ENCODE measurements at places on chromosomes 13 and 19. TPM values are rescaled to one million over a fixed set of nuclear protein-coding genes. Genes with fewer than 3 reads are reported as not detected.

GRCh38 chr19:11735375-11735774 is 3.4 kb downstream of the ZNF823 start:
- no peak for DNase-seq

GRCh38 chr19:49801966-49802661 is 11.0 kb downstream of the FUZ start:
- DNase-seq: peak; percentile 74

- DNase-seq: no peak
These were observed 77.9 kb downstream of the TRPC4 start for GRCh38 chr13:37791699-37792098.

- no peak for DNase-seq
These were observed 15.2 kb downstream of the GPX4 start for GRCh38 chr19:1118999-1119398.

DNA sequence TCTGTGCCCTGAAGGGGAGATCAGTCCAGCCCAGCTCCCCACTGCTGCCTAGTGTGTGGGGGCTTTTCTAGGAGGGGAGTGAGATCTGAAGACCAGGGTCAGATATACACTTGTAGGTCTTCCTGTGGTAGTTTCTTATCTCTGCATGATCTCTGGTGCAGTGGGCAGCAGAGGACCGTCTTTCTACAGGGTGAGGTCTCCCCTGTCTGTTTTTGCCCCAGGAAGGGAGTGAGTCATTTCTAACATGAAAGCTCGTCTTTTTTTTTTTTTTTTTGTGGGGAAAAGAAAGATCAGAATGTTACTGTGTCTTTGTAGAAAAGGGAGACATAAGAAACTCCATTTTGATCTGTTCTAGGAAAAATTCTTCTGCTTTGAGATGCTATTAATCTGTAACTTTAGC is 8.8 kb upstream of the ZNF808 start:
- no peak for DNase-seq

DNA sequence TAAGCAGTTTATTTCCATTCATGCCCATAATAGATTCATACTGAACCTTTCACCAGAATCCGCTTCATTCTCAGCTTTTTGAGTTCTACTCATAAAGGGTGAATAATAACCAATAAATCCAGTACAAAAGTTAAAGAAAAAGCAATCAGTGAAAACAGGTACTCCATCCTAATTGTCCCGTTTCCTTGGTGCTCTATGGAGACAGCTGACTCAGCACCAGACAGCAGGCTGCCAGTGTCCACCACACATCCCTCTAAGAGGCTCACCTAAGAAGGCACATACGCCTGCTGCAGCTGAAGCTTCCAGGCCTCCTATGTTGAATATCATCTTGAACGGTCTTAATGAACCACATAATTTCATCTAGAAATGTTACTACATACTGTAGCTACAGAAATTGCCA is 27.3 kb downstream of the MYO16 start:
- DNase-seq: no peak

GRCh38 chr13:99974939-99975561 is 3.5 kb upstream of the ZIC5 start:
- DNase-seq: no peak

DNA sequence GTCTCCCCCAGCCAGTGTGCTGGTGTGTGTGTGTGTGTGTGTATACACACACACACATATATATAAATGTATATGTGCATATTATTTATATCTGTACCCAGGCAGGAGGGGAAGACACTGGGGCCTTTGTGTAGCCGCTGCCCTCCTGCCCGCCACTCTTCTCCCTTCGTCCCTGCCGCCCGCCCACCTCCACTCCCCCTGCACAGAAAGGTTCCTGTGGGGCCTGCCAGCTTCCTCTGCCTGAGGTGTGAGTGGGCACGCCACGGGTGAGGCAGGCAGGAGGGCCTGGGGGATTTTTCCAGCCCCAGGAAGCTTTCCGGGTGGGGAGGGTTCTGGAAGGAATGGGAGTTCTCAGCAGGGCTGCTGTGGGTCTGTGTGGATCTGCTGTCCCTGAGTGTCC is 6.9 kb downstream of the IRF2BP1 start:
- DNase-seq: no peak

DNA sequence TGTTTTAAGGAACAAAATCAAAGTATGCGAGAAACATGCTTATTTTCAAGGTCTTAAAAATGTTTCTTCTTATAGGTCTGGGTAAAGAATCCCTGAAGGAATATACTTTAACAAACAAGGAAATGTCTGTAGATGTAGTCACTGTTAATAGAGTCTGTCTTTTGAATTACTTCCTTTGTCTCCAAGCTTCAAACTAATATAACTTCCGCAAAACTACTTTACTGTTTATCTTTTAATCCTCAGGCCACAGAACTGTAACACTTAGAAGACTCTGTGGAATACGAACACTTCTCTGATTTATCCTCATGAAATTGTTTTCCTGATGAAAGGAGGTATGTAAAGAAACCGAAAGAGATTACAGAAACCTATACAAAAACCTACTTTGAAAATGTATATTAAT is 316.0 kb downstream of the PCDH9 start:
- no peak for DNase-seq

- DNase-seq: no peak
These were observed 133.0 kb downstream of the ATP11A start for GRCh38 chr13:112822851-112823250.

GRCh38 chr19:47427241-47428176 is 8.2 kb upstream of the MEIS3 start:
- peak; percentile 81 for DNase-seq

- no peak for DNase-seq
These were observed 11.2 kb upstream of the ARHGEF18 start for GRCh38 chr19:7337380-7338194.

DNA sequence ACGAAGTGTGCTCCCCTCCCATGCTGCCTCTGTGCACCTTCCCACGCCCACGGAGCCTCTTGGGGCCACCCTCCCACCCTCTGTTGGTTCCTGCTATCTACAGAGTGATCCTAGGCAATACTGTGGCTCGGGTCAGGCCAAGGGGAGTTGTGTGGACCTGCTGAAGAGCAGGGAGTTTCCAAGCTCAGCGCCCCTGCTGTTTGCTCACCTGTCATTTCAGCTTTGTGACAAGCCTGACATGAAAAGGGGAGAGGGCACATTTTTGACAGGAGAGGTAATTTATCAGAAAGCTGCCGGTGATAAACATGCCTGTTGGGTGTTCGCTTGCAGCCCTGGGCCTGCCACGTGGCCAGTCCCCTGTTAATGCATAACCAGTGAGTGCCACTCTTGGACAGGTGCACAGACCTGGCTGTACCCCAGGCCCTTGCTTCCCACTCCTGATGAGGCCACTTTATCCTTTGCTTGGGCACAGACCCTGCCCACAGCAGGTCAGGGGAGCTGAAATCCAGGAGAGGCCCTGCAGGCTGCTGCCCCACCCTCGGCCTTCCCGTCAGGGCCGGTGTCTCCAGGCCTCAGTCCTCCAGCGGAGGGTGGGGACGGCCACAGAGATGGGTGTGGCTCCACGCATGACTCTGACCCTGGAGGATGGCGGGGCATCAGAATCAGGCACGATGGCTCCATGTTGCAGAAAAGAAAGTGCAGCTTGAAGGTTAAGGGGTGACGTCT is 201.5 kb upstream of the GPR12 start:
- DNase-seq: no peak

DNA sequence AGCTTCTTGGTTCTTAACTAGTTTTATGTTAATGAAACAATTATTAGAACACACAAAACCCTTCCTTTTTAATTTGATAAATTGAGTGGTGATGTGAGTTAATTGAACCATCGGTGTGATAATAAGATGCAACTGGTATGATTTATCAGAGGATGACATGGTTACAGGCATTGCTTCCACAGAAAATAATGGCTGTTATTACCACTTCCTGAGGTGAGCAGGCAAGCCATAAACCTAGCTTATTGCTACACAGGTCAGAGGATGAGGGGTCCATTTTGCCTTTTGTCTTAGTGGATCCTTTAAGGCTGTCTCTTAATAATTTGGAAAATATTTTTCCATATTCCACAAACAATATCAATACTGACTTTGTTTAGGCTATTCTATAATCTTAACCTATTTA is 226.6 kb upstream of the EDNRB start:
- no peak for DNase-seq

DNA sequence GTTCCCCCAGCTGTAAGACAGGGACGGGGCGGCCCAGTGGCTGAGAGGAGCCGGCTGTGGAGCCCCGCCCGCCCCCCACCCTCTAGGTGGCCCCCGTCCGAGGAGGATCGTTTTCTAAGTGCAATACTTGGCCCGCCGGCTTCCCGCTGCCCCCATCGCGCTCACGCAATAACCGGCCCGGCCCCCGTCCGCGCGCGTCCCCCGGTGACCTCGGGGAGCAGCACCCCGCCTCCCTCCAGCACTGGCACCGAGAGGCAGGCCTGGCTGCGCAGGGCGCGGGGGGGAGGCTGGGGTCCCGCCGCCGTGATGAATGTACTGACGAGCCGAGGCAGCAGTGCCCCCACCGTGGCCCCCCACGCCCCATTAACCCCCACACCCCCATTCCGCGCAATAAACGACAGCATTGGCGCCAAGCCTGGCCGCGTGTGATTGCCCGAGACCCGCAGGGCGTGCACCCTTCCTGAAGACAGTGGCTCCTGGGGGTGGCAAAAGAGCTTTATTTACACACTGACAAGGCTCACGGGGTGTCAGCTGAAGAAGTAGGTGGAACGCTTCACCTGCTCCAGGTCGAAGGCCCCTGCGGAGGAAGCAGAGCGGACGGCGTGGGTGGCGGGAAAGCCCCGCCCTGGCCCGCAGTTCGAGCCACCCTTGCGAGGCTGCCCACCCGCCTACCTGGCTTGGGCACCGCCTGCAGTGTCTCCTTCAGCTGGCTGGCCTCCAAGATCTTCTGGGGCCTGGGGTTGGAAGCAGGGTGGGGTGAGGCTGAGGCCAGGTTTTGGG is 16.4 kb downstream of the POLRMT start:
- DNase-seq: no peak

- DNase-seq: no peak
These were observed 21.9 kb downstream of the C19orf44 start for GRCh38 chr19:16518061-16518460.

DNA sequence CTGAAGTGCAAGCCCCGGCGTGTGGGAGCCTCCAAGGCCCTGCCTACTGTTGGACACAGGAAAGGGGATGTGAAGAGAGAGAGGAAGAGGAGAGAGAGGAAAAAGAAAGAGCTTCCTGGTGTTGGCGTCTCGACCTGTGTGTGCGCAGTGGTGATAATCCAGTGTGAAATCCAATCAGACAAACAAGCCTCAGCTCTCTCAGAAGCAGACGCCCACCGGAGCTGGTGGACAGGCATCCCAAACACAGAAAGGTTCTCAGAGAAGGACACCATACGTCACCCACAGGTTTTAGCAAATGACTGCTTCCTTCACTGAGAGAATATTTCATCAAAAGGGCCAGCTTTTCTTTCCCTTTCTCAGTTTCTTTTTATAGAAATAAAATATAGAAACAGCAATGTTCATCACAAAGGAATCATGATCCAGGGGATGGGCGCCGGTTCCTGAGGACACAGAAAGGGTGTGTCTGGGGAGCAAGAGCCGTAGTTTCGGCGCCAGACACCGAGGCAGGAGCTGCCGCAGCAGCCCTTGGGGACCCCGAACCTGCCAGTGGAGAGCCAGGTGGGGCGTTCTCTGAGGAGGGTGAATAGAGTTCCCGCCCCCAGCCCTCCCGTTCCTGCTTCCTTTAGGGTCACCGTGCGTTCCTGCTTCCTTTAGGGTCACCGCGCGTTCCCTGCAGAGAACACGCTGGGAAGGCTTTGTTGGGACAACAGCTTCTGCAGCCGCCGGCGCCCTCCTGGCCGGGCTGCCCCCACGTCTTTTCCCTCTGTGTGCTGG is 145.8 kb upstream of the SOX1 start:
- no peak for DNase-seq

- DNase-seq: peak; percentile 93
These were observed 25.2 kb upstream of the HIF3A start for GRCh38 chr19:46271481-46272197.

DNA sequence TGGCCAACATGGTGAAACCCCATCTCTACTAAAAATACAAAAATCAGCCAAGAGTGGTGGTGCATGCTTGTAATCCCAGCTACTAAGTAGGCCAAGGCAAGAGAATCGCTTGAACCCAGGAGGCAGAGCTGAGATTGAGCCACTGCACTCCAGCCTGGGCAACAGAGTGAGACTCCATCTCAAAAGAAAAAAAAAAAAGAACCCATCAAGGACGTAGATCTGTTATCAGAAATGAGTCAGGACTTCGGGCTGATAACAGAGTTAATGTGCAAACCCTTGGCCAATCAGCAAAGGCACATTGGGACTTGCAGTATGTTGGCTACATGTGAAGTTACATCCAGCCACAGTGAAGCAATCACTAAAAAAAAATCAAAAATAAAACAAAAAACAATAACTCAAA is 4.8 kb upstream of the LGALS7B start:
- no peak for DNase-seq

DNA sequence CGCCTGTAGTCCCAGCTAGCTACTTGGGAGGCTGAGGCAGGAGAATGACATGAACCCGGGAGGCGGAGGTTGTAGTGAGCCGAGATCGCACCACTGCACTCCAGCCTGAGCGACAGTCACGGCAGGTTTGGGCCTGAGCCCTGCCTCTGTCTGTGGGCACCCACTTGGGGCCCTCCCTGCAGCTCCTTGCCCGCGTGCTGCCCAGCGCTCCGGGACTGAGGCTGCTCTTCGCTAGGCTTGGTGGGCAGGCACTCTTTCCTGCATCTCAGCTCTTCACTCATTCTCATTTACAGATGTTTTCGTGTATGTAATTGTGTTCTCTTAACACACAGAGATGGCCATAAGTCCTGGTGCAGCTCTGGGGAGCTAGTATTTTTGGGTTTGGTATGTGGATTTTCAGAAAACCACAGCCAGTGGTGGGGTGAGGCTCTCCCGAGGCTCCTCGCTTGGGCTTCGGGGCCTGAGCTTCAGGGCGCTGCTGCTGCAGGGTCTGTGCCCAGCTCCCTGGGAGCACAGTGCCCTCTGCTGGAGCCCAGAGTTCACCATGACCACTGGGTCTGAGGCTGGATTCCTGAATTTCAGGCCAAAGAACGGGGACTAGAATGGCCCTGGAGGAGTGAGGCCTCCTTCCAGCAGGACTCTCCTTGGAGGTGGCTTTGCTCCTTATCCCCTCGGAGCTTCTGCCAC is 15.2 kb downstream of the UPF1 start:
- DNase-seq: peak; percentile 79

- no peak for DNase-seq
These were observed 63.4 kb downstream of the KCTD12 start for GRCh38 chr13:76822698-76823267.

The CSNK1G2 gene
- 54.1 TPM for total RNA-seq

The KANK2 gene
- 75.1 TPM for total RNA-seq

The OR10H1 gene
- not detected for total RNA-seq

The ZNF557 gene
- 9.2 TPM for total RNA-seq

The KIR3DL1 gene
- total RNA-seq: not detected

The UBE2L5 gene
- not detected for total RNA-seq

The LIPE gene
- total RNA-seq: 6.7 TPM

The ANO8 gene
- 2.5 TPM for total RNA-seq

The MKNK2 gene
- total RNA-seq: 33.9 TPM

The PEG3 gene
- total RNA-seq: 4.1 TPM

The STXBP2 gene
- 15.8 TPM for total RNA-seq

The ERCC2 gene
- 16.9 TPM for total RNA-seq

The PCDH20 gene
- total RNA-seq: 0.11 TPM

The LGI4 gene
- not detected for total RNA-seq

The LRP3 gene
- 8.4 TPM for total RNA-seq

The RAB3A gene
- not detected for total RNA-seq

The ZIM2 gene
- total RNA-seq: 4.8 TPM

Data from Daoy (cell line).